AML-193 (cell line): ENCODE measurements at places on chromosomes 6 and 20.

DNA sequence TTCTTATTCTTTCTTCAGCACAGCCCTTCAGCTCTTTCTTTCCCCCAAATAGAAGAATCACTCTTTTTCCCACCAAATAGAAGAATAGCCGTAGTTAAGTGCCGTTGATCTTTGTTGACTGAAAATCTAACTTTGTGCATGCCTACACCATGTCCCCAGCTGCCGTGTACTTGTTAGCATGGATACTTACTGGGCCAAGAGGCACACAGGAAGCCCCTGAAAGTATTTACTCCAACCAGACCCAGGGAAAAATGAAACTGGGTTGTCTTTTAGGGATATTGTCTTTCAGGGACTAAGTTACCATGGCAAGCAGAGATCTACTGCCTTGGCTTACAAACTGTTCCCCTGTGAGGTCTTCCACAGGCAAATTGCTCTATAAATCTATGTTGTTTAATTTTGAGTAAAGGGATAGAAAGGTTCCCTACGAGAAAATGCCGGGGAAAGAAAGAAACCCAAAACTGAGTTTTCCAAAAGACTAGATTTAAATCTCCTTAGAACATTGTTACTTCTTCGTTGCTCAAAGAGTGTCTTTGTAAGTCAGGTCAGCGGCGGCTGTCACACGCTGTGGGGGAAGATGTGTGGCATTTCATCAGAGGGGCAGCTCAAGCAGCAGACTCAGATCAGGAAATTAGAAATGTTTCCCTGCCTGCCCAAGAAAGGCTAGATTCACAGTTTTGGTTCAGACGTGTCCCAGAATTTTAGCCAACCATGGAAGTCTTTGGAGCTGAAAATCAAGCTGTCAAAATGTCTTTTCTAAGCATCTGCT lies 188.2 kb upstream of the PRND start:
- no peak for DNase-seq

- no peak for DNase-seq
Observed at GRCh38 chr6:2054516-2055067, 190.8 kb downstream of the GMDS start.

GRCh38 chr20:56933331-56933698 lies 304.2 kb downstream of the TFAP2C start:
- DNase-seq: no peak

- DNase-seq: no peak
Observed at GRCh38 chr6:138600726-138601125, 101.4 kb upstream of the NHSL1 start.

DNA sequence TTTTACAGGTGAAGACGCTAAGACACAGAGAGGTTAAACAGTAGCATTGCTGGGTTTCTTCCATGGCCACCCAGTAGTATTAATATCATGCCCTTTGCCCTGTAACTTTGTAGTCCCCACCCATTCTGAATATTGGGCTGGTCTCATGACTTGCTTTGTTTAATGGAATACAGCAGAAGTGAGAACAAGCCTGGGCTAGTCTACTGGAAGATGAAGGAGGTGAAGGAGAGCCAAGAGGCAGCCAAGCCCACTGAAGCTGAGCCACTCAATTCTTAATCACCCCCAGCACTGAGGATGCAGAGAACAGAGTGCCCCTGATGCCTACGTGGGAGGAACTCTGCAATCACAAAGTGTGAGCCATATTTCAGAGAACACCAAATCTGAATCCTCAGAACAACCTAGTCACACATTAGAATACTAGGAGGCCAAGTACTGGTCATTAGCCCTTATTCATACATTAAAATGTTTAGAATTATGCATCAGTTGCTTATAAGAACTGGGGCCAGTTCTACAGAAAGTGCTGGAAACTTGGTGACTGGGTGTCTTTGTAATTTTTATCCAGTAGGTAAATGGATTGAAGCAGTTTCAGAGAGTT lies 270.1 kb upstream of the PRND start:
- no peak for DNase-seq

- no peak for DNase-seq
Observed at GRCh38 chr6:141736104-141736503, 396.6 kb upstream of the GJE1 start.

DNA sequence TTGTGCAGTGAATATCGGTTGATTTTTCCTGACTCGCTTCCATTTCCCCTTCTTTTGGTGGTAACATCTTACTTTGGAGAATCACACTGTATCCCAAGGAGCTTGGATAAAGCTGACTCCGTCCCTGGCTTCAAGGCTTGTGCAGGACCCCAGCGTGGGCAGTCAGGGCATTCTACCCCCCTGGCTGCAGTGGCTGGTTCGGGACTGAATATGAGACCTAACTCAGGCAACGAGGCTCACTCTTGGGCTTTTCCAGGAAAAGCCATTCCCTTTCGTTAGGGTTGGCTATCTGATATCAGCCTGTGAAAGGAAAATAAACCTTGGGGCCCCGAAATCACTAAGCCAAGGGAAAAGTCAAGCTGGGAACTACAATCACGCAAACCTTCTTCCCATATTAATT lies 30.1 kb upstream of the GJA1 start:
- DNase-seq: no peak
